Stomach (tissue), 19 donors: ENCODE measurements at places on chromosomes 3 and 15. TPM values are rescaled to one million over a fixed set of nuclear protein-coding genes. Genes with fewer than 3 reads are reported as not detected.

OPA1 gene
- total RNA-seq: 117 TPM

HDC gene
- total RNA-seq: 4.1 TPM

ATP13A5 gene
- not detected for total RNA-seq

MYZAP gene
- 45.5 TPM for total RNA-seq

SMCO1 gene
- not detected for total RNA-seq

SEMA3G gene
- under 0.01 TPM for total RNA-seq

FAM107A gene
- total RNA-seq: 11.2 TPM

TM4SF18 gene
- total RNA-seq: not detected

KNG1 gene
- not detected for total RNA-seq

IL12A gene
- total RNA-seq: not detected

GHSR gene
- not detected for total RNA-seq

STRA6 gene
- total RNA-seq: not detected

MKRN2 gene
- total RNA-seq: 20.1 TPM

RBM15B gene
- total RNA-seq: 15.8 TPM

A4GNT gene
- 19.8 TPM for total RNA-seq

FLNB gene
- 95.5 TPM for total RNA-seq

GOLGA8J gene
- total RNA-seq: not detected

WNT7A gene
- not detected for total RNA-seq

KATNBL1 gene
- total RNA-seq: 56.6 TPM

SAXO2 gene
- 0.14 TPM for total RNA-seq

NR1I2 gene
- not detected for total RNA-seq

PRRT3 gene
- 6.5 TPM for total RNA-seq

DLL4 gene
- total RNA-seq: 0.89 TPM

DISP2 gene
- total RNA-seq: not detected

OR5K4 gene
- total RNA-seq: not detected

CCDC39 gene
- total RNA-seq: not detected

GRIP2 gene
- total RNA-seq: 0.58 TPM

SLC2A2 gene
- not detected for total RNA-seq

PLA2G4E gene
- not detected for total RNA-seq

THRB gene
- 6.1 TPM for total RNA-seq

MOBP gene
- 0.92 TPM for total RNA-seq

AADACL2 gene
- not detected for total RNA-seq

CTXN2 gene
- not detected for total RNA-seq
